ENCODE measurements at places on chromosomes 4 and X.

GRCh38 chr4:185874516-185875230 is 62.7 kb upstream of the SORBS2 start:
- DNase-seq: no peak

- no peak for DNase-seq
These were observed 160 bp downstream of the LCORL start for GRCh38 chr4:18021470-18021719.

DNA sequence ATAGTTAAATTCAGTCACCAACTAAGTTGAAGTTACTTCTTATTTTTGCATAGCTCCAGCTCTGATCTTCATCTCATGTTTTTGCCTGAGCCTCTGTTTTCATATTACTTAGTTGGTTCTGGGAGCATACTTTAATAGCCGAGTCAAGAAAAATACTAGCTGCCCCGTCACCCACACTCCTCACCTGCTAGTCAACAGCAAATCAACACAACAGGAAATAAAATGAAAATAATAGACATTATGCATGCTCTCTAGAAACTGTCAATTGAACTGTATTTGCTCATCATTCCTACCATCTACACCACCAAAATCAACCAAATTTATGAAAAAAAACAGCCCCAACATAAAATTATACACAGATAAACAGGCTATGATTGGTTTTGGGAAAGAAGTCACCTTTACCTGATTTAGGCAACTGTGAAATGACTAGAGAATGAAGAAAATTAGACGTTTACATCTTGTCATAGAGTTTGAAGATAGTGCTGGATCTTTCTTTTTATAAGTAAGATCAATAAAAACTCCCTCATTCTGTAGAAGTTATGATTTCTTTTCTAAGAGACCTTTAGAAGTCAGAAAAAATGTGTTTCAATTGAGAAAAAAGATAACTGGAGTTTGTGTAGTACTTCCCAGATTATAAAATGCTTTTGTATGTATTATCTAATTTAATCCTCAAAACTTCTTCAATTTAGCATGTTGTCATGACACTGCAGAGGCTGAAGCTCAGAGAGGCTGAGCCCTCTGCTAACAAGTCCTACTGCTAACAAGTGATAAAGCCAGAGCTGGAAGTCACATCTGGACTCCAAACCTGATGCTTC is 7.0 kb downstream of the ALB start:
- DNase-seq: no peak

DNA sequence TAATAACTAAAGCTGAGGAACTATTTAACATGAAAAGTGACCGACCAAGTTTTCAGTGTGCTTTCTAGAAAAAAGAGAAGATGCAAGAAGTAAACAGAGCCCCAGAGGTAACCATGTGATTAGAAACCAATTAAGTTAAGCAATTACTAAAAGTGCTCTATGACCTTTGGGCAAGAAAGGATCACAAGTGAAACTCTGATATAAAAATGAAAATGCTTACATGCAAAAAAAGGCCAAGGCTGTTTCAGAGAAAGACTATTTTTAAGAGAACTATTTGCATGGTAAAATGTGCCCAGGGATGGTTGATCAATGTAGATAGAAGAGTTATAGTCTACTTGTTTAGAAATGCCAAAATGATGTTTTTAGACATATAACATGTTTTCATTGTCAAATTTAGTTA is 22.0 kb downstream of the KLHL15 start:
- DNase-seq: no peak

DNA sequence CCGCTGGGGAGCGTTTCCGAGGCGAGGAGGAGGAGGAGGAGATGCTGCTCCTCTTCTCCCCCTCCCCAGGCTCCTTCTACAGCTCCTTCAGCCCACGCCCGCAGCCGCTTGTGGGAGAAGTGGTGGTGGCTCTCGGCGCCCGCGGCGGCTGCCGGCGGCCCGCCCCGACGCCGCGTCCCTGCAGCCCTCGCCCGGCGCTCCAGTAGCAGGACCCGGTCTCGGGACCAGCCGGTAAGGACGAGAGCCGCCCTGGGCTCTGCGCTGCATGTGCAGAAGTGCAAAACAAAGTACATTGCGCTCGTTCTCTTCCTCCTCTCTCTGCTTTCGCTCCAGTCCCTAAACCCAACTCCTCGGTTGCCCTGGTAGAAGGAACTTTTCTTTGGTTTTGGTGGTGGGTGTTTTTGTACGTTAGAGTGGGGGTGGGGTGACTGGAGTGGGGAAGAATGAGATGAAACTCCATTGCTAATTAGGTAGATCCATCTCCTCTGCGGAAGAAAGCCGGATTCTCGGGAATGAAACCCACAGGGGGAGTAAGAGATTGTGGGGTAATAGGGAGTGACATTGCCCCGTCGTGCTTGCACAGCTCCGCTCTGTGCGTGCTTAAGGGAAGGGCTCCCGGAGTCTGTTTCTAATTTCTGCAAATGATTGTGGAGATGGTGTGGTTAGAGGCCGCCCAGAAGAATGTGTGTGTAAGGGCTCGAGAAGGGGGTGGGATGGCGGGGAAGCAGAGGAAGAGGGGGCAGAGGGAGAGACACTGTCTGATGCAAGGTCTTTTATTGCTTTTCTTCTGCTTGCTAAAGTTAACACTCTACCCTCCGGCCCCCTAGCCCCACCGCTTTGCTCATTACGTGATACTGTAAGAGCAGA is 677 bp downstream of the PTPN13 start:
- DNase-seq: peak; percentile 91

- DNase-seq: no peak
These were observed 19.6 kb downstream of the VMA21 start for GRCh38 chrX:151416579-151416978.

- peak; percentile 90 for DNase-seq
These were observed 10.2 kb upstream of the DLG3 start for GRCh38 chrX:70434352-70434866.

- no peak for DNase-seq
These were observed 100.7 kb upstream of the MAMLD1 start for GRCh38 chrX:150262456-150262855.

DNA sequence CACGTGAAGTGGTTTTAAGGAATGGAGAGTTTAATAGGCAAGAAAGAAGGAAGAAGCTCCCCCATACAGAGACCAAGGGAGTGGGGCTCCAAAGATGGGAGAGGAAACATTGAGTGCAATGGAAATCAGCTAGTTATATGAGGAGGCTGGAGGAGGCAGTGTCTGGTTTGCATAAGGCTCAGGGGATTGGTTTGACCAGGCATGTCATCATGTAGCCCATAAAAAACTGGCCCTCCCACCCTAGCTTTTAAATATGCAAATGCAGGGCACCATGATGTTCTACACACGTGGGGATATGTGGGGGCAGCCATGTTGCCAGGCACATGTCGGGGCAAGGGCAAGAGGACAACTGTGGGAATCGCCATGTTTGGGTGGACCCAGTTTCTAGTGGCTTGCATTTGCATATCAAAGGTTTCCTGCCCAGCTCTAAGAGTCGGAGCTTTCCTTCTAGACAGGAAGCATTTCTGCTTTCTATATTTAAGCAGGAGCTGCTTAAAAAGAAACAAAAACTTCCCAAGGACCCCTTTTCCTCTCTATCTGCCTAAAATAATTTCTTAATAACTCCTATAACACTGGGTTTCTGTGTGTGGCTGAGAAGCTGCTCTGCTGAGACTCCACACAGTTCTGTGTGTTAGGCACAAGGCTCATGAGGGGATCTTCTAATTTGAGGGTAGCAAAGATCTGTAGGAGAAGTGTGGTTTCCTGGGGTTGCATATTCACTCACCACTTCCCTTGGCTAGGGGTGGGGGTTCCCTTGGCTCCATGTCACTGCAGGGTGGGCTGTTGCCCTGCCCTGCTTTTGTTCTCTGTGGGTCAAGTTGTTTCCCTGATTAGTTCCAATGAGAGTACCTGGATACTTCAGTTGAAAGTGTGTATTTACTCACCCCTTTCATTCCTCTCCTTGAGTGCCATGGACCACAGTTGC is 113.5 kb downstream of the VSIG4 start:
- peak; percentile 96 for DNase-seq

GRCh38 chr4:128353791-128354190 is 66.2 kb upstream of the PGRMC2 start:
- no peak for DNase-seq

GRCh38 chrX:40084471-40085101 is 13.2 kb downstream of the BCOR start:
- DNase-seq: no peak

GRCh38 chr4:180240670-180241069 is 2002.5 kb upstream of the TENM3 start:
- no peak for DNase-seq

DNA sequence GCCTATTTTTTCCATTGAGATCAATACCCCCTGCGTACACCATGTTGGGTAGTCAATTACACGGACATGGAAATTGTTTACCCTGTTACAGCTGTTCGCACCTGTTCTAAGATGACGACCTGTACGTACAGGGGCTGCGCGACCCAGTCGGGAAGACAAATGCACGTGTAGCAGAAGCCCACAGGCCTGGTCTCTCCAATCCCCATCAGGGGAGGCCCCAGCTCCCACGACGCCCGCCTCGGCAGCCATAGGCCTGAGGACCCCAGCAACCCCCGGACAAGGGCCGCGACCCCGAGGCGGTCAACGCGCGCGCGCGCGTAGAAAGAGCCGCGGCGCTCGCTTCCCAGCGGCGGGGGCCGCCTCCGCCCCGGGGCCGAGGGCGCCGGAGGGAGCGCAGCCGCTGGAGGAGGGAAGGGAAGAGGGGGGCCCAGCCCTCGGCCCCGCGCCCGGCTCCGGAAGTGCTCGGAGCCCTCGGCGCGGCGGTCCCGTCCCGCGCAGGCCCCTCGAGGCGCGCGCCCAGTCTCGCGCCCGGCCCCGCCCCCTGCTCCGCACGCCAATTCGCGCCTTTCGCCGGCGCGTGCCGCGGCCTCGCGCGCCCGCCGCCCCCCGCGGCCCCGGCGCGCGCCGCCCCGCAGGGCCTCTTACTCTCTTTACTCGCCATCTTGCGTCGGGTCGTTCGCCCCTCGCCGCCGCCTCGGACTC is 618 bp downstream of the RBBP7 start:
- DNase-seq: peak; percentile 54

- DNase-seq: no peak
These were observed 69.7 kb downstream of the ZFYVE28 start for GRCh38 chr4:2348786-2349185.

DNA sequence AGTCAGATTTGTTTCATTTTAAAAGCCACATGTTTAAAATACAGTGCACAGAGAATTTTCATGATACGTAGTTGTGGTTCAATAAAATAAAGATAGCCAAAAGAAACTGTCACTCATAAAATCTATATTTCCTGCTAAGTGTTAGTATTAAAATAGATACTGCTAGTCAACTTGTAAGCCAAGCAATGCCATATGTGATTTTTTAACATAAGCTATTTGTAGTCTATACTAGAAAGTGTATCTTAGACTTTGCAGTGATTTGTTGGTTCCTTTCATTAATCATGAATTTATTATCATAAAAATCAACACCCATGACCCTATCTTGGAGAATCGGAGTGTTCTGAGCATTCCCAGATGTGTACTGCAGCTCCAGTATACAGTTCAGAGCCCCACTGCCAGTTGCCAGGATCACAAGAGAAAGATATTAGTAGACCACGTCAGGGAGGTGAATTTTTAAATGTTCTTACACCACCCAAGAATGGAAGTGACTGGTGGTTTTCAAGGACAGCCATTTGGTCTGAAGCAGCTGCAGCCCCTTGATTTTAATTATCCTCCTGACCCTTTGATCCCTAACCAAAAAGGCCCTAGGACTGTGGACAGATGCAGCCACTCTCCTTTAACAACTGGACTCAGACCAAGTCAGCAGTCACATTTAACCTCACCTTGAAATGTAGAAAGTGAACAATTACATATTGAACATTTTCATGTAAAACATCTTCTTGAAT is 163.1 kb downstream of the PALLD start:
- no peak for DNase-seq

DNA sequence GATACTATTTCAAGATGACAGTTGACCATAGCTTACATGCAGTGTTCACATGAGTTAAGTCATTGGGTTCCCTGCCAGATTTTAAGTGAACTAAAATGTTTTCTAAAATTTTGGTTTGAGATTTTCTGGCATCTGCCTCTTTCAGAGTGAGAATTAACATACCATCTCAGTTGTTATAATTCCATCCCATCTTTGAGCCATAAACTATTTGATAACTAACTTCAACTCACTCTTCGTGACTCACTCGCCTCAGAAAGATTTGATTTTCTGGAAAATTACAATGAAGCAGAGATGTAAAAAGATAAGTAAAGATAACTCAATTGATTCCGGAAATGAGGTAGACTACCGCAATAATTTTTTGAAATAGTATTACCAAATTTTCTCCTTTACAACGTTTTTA is 61.8 kb downstream of the HMGB2 start:
- no peak for DNase-seq

GRCh38 chr4:139954512-139954911 is 199.5 kb downstream of the MAML3 start:
- no peak for DNase-seq

DNA sequence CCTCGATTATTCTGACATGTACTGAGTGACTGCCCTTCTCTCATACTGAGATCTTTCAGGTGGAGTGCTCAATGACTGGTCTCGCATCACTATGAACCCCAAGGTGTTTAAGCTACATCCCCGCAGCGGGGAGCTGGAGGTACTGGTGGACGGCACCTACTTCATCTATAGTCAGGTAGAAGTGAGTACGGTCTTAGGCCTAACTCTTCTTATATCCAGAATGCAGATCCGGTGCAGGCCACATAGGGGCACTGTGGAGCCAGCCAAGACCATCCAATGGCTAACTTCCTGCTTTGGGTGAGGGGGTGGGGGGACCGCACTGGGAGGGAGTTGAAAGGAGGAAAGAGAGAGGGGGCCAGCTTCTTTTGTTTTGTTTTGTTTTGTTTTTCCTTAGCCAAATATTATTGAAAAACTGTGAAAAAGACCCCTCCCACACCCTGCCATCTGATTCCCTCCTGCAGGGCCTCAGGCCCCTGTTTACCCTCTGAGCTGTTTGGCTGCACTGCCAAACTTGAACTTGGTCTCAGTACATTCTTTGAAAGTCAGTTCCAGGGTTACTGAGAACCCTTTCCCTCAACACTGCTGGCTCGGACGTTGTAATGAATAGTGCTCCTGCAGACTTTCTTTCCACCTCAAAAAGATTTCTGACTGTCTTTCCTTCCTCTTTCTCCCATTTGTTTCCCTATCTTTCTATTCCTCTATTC is 16.2 kb downstream of the AWAT2 start:
- peak; percentile 61 for DNase-seq

- no peak for DNase-seq
These were observed 31.8 kb downstream of the WDR1 start for GRCh38 chr4:10084651-10085358.

- DNase-seq: no peak
These were observed 302.9 kb upstream of the FTHL17 start for GRCh38 chrX:31374786-31375185.

- DNase-seq: no peak
These were observed 130.2 kb downstream of the ELOVL6 start for GRCh38 chr4:110068248-110068647.

- DNase-seq: no peak
These were observed 225.2 kb downstream of the ADGRL3 start for GRCh38 chr4:61425315-61425714.

GRCh38 chr4:85166318-85166717 is 199.8 kb upstream of the WDFY3 start:
- no peak for DNase-seq

Measured in KBM-7 (cell line).